ENCODE measurements at places on chromosomes 12 and 14.

- DNase-seq = no peak
Measured at GRCh38 chr14:66503532-66503931, 4.4 kb upstream of the GPHN start.

DNA sequence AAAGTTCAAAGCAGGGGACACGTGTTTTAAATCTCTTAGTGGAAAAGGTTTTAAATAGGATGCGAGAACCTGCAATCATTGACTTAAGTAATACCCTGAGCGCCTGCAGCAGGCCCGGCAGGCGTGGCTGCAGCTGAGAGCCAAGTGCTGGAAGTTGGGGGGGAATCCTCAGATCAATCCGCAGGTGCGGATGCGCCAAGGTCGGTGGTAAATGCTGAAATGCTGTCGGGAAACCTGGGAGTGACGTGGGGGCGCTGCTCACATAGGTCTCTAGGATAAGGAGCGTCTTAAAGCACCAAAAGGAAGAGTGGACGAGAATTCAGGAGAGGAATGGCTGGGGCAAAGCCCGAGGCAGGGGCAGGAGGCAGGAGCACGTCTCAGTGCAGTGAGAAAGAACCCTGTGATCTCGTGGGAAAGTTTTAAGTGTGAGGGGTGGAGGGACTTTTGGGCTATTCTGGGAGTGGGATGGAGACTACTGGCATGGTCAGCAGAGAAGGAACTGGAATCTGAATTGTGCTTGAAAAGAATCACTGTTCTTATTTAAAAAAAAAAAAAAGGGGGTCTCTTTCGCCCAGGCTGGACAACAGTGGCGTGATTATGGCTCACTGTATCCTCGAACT lies 883 bp upstream of the CDCA4 start:
- DNase-seq = peak; percentile 78

DNA sequence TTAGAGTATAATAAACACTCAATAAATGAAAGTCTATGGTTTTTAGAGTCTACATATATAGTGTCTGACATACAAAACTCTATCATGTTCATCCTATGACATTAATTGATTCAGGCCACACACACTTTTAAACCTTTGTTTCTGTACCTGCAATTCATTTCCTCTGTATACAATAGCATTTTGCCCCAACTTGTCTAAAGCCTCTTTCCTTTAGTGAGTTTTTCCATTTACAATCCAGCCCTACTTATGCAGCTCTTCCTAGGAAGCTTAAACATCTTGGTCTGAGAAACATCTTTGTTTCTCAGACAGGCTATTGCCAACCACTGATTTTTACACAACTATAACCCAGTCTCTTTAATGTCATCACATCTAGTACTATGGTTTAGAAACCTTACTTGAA lies 214.7 kb upstream of the SLC16A7 start:
- DNase-seq = no peak

DNA sequence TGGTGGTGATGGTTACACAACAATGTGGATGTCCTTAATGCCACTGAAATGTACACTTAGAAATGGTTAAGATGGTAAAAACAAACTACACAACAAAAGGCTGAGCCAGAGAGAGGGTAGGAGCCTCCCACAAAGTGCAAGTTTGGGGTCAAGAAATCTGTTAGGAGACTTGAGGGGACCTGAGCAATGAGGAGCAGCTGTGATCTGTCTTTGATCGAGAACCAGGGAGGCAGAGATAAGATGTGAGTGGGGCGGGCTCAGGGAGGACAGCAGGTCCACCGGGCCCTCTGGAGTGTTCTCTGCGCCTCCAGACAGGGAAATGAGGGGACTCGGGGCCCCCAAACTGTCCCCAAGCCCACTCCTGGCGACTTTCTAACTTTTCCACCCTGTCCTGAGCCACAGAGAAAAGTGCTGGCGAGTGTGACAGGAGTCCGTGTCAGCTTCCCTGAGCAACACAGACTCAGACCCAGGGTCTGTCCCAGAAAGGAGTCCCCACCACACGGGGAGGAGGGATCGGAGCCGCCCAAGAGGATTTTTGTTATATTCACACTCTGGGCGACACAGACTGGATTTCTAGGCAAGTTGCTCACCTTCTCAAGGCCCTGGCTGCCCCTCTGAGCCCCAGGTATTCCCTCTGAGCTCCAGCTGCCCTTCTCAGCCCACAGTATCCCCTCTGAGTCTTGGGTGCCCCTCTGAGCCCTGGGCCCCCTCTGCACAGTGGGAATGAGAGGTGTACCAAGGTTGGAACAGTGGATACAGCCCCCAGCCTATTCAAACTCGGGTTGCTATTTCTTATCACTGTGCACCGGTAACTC lies 11.5 kb upstream of the SCARB1 start:
- peak; percentile 52 for DNase-seq

GRCh38 chr12:99121546-99121945 lies 476.5 kb downstream of the APAF1 start:
- DNase-seq = no peak

GRCh38 chr12:44157359-44157758 lies 321.5 kb downstream of the TMEM117 start:
- no peak for DNase-seq

GRCh38 chr12:41980390-41980789 lies 164.3 kb downstream of the GXYLT1 start:
- no peak for DNase-seq

DNA sequence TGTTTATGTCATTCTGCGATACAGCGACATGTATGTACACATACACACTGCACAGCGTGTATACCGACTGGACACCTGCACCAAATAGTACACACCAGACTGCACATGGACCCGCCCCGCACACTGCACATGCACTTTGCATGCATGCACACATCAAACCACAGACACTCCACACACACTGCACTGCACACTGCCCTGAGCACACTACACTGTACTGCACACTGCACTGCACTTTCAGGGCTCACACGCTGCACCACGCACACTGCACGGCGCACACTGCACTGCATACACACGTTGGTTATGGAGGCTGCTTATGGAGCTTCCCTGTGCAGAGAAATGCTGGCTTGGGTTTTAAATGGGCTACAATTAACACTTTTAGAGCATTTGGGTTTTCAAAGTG lies 1.6 kb downstream of the PAPLN start:
- DNase-seq = no peak

DNA sequence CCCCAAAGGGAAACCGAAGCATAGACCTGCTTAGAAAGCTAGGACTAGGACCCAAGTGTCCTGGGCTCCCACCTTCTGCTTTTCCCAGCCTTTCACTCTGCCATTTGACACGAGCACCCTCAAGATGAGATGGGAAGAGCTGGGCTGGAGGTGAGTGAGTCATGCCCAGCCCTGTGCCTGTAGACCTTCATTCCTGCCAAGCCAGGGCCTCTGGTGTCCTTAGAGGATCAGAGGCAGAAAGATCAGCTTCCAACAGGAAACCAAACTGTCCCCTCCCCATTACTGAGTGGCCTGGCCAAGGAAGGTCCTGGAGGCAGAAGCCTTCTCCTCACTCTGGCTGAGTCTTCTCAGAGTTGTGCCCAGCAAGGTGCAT lies 3.5 kb downstream of the TMEM63C start:
- no peak for DNase-seq

DNA sequence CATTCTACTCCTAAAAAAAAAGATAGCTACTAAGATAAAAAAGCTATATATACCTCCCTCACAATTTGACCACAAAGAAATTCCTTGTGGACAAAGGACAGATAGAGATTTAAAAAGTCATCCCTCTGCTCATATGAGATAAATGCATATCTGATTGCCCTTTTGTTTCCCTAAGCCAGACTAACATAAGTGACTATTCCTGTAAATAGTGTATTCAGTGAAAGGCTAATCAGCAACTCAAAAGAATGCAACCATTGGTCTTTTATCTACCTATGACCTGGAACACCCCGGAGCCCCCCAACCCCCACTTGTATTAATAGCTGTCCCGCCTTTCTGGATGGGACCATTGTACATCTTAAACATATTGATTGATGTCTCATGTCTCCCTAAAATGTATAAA lies 6.3 kb upstream of the TMPO start:
- peak; percentile 28 for DNase-seq

- DNase-seq = no peak
Measured at GRCh38 chr14:90368946-90369721, 27.7 kb upstream of the CALM1 start.

GRCh38 chr12:56529656-56530055 lies 8.0 kb downstream of the RBMS2 start:
- no peak for DNase-seq

DNA sequence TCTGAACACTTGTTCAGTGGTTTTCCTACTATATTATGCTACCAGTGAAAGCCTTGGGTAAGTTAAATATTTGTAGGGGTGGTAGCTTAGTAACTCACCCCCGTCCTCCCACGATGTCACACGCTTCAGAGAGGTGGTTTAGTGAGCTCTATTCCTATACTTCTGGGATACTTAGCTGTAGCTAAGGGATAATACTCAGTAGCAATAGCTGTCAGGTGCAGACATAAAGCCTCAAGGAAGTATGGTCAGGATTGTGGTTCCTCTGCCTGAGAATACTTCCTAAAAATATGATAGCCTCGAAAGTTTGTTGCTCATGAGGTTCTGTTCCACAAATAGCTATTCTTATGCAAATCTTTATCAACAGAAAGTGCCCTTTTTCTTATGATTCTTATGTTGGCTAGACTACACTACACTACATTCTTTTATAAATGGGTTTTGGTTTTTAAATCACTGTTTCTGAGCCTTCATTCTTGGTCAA lies 11.9 kb downstream of the DLST start:
- no peak for DNase-seq

DNA sequence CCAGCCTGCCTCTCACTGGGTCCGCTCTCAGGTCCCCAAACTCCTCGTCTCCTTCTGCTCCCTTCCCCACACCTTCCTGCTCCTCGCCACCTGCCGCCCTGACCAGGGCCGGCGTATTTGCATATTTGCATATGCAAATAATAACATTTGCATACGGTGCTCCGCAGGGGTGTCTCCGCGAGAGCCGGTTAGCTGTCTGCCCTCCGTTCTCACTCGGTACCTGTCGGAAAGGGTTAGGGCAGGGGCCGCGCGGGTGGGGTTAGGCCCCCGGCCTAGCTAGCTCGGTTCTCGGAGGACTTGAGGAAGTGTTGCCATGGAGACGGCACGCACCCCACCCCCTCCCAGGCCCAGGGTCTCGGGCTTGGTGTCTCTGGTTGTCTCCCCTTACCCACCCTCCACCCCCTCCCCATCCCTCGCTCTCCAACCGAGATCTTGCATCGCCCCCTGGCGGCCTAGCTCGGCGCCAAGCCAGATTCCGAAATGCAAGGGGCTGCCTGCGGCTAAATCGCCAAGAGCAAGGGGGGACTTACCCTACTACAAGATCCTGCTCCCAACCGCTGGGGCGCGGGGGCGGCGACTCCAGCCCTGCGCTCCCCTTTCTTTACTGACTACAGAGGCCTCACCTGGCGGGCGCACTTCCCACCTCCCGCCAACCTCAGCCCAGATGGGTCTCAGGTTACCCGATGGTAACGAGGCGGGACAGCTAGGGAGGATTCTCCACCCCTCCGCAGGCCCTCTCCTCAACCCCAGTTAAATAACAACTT lies 8.1 kb downstream of the STAC3 start:
- peak; percentile 73 for DNase-seq

GRCh38 chr14:49363821-49364751 lies 222.1 kb downstream of the RPS29 start:
- no peak for DNase-seq

DNA sequence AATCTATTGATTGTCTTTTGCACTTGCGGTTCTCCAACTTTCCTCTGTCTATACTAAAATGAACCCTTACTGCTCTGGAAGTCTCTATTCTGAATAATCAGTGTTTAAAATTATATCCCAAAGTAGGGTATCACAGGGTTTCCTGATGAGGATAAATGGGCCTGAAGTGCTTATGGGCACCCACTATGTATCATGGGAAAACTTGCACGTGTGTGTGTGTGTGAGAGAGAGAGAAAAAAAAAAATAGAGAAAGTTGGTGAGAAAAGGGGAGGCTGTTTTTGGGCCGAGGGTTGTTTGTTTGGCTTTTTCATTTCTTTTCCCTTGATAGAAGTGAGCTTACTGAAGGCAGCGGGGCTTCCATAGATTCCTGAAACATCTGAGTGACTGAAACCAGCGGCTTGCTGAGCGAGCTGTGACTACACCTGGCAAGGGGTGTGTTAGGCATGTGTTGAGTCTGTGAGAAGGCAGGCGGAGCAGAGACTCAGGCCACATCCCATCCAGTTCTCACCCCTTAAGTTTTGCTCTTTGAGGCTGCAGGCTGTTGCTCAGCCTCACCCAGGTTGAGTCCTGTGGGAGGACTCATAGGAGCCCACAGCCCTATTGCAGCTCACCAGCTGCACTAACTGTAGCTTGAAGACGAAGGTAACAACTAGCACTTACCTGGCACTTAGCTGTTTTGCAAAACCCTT lies 17.2 kb downstream of the PPFIBP1 start:
- no peak for DNase-seq

DNA sequence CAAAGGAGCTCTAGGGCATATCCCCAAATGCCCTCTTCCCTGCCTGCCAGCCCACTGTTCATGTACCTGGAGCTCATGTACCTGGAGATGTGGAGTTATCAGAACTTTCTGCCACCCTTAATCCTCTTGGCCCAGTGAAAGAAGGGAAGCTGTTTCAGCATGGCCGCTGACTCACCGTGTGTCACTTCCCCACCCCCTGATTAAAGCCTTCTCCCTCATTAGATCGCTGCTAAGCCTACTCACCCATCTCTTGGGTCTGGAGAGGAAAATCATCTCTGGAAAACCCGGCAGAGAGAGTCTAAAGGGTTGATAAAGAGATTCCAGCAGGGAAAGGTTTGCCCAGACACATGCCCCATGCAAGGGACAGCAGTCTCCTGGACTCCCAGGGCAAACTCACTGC lies 4.5 kb upstream of the LTBP2 start:
- peak; percentile 63 for DNase-seq

- peak; percentile 95 for DNase-seq
Measured at GRCh38 chr14:37172024-37172869, at the start of gene SLC25A21. Gene SLC25A21, minus strand, starts transcription at chr14:37172606.

GRCh38 chr14:99230208-99231151 lies 41.5 kb downstream of the BCL11B start:
- DNase-seq = no peak

GRCh38 chr12:22321638-22322037 lies 12.9 kb downstream of the ST8SIA1 start:
- DNase-seq = no peak

DNA sequence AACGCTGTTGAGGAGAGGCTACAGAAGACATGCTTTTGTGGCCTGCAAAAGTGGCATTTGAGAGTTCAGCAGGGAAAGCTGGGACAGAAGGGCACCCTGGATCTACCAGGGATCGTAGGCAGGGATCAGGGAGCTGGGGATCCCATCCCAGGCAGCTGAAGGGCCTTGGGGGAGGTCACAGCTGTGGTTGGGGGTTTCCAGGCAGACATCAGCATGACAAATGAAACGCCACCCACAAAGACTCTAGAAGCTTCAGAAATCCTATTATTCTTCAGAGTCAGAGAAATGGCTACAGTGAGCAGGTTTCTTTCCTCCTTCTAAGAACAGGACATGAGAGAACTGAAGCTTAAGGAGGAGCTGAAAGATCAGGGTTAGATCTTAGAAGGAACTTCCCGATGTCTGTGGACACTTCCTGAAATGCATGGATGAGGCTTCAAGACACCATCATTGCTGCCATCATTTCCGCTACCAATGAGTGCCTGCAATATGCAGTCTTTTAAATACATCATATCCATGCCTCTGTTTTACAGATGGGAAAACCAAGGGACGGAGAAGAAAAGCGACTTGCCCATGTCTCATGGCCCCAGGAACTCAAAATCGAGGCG lies 104.3 kb downstream of the RBM19 start:
- DNase-seq = no peak

All from erythroblast (primary cell).